Jurkat, Clone E6-1 (cell line): ENCODE measurements at places on chromosomes 4 and X.

- DNase-seq = no peak
These were observed 242.3 kb downstream of the GALNTL6 start for GRCh38 chr4:172055498-172055897.

GRCh38 chr4:93066749-93067148 lies 761.8 kb upstream of the ATOH1 start:
- no peak for DNase-seq

GRCh38 chr4:7206911-7207567 lies 14.7 kb downstream of the SORCS2 start:
- DNase-seq = no peak

DNA sequence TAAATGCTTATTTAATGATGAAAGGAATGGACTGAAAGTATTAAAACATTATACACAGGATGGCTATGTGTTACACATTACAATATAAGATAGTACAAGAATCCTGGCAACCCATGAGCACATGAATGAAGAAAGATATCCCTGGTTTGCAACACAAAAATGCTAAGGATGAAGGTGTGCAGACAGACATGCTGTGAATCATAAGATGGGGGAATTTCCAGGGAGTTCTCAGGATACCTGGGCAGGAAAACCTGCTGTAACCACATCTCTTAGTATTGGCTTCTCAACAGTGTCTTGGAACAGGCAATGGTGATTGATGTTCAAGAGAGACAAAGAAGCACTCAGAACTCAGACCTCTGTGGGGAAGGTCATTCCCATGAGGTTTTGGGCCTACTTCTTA lies 23.9 kb upstream of the ANOS1 start:
- no peak for DNase-seq

DNA sequence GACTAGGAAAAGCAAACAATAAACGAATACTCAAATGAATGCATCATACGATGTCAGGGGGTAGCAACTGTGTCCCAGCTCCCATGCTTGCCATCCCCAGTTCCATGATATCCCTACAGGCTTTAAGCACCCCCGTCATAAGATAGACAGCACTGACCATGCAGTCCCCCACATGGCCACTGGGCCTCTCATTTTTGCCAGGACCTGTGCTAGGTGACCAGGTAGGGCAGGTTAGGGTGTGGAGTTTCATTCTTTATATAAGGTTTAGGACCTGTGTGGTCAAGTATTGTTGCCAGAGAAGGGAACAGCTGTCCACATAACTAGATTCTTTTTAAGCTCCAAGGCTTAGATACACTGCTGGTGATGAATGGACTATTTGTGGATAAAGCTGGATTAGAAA lies 9.7 kb downstream of the PPEF2 start:
- DNase-seq = no peak

DNA sequence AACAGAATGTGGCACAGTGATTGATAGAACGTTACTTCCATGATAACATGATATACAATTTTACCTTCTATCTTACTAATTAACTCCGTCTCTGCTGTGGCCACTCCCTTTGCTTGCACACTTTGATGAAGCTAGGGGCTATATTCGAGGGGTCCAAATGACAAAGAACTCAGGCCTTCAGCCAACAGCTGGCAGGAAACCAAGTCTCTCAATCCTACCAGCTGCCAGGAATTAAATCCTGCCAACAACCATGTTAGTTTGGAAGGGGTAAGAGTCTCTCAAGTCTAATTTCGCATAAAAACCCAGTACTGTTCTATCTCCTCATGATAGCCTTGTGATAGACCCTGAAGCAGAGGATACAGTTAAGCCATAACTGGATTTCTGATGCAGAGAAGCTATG lies 1122.9 kb upstream of the PCDH10 start:
- DNase-seq = no peak

DNA sequence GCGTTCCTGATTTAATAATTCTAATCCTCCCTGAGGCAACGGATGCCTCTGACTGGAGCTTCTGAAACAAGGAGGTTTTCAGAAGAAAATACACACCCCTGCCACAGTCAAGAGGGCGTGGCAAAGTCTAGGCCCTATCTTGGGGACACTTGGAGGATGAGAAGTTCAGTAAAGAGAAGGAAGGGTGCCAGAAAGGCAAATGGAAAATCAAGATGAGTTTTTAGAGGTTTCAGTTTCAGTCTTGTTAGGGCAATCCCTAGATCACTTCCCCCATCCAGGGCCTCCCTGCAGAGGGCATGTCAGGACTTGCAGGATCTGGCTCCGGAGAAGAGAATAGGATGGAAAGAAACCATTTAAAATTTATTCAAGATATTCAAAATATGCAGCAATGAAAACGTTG lies 28.5 kb upstream of the FGF2 start:
- DNase-seq = no peak

- DNase-seq = no peak
These were observed 50.6 kb downstream of the PPARGC1A start for GRCh38 chr4:23839279-23839678.

- no peak for DNase-seq
These were observed 38.8 kb downstream of the TAPT1 start for GRCh38 chr4:16187455-16187854.

DNA sequence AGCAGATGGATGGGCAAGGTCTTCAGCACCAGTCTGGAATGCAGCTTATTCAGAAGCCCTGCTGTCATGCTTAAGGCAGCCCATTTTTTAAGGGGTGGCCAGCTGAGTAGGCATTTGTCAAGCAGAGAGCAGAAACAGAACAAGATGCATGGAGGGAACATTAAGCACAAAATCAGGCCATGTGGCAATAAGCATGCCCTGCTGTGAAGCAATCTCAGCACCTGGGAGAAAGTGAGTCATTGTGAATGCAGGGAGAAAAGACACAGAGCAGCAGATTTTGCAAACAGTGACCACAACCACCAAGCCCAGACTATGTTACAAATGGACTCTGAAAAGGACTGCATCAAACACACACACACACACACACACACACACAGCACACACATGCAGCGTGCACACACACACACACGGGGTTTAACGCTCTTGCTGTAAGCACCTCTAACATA lies 94.1 kb upstream of the GALNT7 start:
- DNase-seq = no peak

DNA sequence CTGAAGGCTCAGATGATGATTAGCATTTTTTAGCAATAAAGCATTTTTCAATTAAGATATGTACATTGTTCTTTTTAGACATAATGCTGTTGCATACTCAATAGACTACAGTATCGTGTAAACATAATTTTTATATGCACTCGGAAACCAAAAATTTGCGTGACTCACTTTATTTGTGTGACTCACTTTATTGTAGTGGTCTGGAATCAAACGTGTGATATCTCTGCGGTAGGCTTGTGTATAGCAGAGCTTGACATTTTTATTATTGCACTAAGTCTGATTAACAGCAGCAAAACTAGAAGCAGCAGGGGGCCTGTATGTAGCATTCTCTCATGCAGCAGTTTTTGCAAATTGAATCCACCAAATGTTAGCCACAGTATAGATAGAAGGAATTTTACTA lies 119.1 kb upstream of the PRDX4 start:
- no peak for DNase-seq

GRCh38 chr4:67521506-67521905 lies 23.8 kb downstream of the CENPC start:
- no peak for DNase-seq

DNA sequence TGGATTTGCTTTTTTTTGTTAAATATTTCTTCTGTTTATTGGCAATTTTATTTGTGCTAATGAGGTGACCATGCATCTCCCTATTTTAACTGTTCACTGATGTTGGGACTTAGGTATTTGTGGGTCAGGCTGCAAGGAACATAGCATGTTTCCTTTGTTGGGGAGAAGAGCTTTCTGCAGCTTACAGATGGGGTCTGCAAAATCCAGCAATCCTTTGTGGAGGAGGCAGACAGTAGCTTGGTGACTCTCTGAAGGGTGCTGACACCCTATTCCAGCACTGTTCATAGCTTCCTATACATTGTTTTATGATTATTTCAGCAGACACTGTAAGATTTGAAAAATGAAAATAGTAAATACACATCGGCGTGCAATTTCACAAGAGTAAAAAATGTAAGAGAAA lies 491.7 kb downstream of the RAPGEF2 start:
- no peak for DNase-seq

DNA sequence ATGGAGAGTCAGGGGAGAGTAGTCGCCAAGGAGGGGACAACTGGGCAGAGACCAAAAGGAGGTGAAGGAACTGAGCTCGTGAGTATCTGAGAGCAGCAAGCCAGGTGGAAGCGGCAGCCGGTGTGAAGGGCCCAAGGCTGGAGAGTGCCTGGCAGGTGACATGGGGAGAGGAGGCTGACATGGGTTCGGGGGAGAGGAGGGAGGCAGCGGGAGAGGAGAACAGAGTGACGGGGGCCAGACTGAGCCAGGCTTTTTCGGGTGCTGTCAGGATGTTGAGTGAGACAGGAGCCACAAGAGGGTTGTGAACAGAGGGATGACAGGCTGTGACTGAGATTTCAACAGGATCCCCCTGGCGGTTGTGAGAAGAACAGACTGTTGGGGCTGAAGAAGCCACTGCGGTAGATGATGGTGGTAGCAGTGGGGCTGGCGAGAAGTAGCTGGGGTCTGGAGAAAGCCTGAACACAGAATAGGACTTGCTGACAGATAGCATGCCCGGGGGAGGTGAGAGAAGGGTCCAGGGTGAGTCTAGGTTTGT lies 5.7 kb downstream of the ELK1 start:
- DNase-seq = peak; percentile 42

DNA sequence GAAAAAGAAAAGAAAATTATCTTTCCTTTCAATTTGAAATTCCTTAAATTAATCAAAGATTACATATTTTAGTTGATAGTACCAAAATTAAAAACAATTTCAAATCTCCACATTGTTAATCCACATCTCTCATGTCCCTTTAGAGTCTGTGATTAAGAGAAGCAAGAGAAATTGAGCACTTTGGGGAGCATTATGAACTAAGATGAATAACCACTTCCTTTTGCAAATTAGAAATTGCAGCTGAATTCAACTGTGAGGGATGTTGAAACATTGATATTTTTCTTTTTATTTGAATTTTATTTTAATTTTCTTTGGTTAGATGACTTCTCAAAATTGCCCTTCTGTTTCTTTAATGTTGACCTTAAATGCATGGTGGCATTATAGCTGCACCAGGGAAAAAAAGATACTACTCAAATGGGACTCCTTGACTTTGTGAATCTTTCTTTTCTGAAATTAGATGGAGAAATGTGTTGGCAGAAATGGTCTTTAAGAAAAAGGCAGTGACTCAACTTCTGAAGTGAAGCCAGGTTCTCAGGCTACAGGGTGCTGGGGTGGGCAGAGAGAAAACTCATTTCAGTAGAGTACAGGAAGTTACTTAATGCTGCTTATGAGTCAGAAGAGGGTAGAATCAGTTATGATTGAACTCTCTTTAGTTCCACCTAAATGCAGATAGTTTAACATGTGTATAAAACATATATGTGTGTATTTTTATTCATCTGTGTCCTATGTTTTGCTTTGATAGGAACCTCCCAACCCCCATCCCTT lies 92.0 kb upstream of the TNIP3 start:
- peak; percentile 50 for DNase-seq

DNA sequence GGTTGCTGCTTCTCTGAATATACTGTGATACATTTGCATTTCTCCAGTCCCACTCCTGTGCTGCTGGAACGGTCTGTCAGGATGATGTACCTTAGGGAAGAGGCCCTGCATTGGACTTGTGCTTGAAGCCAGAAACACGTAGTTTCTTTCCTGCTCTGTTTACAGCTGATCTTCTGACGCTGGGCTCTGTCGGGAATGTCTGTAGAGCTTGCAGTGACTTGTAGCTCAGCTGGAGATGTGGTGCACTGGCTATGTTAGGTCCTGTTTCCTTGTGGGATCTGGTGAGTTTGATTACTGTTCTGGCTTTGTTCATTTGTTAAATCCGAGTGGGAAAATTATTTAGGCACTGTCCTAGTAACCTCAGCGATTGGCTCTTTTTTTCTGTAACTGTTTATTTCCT lies 137.2 kb upstream of the WDR1 start:
- no peak for DNase-seq

- DNase-seq = no peak
These were observed 31.8 kb upstream of the IQSEC2 start for GRCh38 chrX:53312946-53313727.

DNA sequence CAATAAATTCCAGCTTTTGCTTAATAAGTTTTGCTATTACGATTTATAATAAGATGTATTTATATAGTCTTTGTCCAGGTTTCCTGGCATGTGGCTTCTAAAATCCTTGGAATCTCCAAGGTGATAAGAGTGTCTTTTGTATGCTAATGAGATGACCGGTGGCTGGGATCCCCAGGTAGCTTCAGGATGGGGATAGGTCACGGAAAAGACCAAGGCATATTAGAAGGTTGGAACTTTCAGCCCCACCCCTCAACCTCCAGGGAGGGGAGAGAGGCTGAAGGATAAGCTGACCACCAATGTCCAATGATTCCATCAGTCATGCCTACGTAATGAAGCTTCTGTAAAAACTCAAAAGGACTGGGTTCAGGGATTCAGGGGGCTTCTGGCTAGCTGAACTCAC lies 41.7 kb downstream of the SMIM20 start:
- no peak for DNase-seq

DNA sequence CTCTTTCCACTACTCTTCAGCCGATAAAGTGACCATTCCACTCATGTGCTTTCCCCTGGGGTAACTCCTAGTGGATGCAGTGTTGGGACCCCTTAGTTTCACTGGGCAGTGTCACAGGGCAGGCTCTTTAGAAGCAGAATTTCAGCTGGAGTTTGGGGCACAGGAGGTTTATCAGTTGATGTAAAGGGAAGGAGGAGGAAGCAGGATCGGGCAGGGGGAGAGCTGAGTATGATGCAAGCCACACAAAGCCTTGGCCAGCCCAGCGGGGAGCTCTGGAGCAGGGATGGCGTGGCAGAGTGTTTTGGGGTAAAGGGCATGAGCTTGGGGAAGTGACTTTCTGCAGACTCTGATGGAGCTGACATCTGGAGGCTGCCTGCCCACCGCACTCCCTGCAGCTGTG lies 19.3 kb downstream of the WDR13 start:
- no peak for DNase-seq

GRCh38 chr4:89561048-89561447 lies 253.4 kb upstream of the GPRIN3 start:
- DNase-seq = no peak

GRCh38 chr4:126533146-126533805 lies 1099.5 kb upstream of the INTU start:
- no peak for DNase-seq

GRCh38 chr4:168074861-168075260 lies 17.5 kb upstream of the ANXA10 start:
- no peak for DNase-seq

- no peak for DNase-seq
These were observed 64.1 kb downstream of the NEUROG2 start for GRCh38 chr4:112451831-112452230.

GRCh38 chr4:169618286-169618685 lies 2.1 kb upstream of the CLCN3 start:
- peak; percentile 59 for DNase-seq

- DNase-seq = no peak
These were observed 359.5 kb upstream of the FGF16 start for GRCh38 chrX:77087529-77088169.

GRCh38 chr4:159009521-159009920 lies 93.4 kb upstream of the RAPGEF2 start:
- DNase-seq = no peak

GRCh38 chr4:706834-707598 lies 1.4 kb downstream of the PCGF3 start:
- no peak for DNase-seq
